ENCODE measurements at places on chromosomes 7 and 10. TPM values are rescaled to one million over a fixed set of nuclear protein-coding genes. Genes with fewer than 3 reads are reported as not detected.
A peak's percentile ranks its signal among the peaks of the same experiment; 100 is the strongest.

DNA sequence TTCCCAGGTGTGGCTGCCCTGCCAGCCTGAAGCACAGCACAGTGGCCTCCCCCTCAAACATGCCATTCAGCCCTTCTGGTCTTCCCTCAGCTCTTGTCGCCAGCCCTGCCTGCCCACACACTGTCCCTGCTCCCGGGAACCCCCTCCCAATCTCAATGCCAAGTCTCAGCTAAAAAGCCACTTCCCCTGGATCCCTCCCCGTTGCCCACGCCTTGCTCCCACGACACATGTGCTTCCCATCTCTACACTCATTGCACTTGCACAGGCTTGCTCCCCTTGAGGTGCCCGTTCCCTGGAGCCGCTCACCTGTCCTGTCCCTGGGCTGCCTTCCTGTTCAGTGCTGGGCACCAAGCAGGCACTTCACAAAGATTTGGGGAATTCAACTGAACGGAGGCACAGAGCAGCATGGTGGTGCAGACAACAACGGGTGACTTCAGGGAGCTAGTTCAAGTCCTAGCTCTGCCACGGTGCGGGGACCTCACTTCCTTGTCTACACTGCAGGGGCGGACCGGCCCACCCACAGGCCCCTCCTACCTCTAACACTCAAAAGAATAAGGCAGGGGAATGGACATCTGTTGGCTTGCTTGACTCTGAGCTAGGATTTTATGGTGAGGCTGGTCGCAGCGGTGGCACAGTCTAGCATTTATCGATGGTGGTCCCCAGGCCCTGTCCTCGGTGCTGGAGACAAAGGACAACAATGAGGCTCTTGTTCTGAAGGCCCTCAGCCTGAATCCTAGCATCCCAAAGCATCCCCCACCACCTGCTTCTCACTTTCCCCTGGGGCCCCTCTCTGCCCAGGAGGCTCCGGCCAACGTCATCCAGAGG, 18.4 kb downstream of the RGS10 start:
- H3K27me3 ChIP-seq: no peaks in the 10 kb centered on the region
- peaks cover 82% of the 10 kb centered on the region for H3K36me3 ChIP-seq
- DNase-seq: no peak
- no peak overlapping the region for H3K4me3 ChIP-seq
- no peak overlapping the region for H3K27ac ChIP-seq

DNA sequence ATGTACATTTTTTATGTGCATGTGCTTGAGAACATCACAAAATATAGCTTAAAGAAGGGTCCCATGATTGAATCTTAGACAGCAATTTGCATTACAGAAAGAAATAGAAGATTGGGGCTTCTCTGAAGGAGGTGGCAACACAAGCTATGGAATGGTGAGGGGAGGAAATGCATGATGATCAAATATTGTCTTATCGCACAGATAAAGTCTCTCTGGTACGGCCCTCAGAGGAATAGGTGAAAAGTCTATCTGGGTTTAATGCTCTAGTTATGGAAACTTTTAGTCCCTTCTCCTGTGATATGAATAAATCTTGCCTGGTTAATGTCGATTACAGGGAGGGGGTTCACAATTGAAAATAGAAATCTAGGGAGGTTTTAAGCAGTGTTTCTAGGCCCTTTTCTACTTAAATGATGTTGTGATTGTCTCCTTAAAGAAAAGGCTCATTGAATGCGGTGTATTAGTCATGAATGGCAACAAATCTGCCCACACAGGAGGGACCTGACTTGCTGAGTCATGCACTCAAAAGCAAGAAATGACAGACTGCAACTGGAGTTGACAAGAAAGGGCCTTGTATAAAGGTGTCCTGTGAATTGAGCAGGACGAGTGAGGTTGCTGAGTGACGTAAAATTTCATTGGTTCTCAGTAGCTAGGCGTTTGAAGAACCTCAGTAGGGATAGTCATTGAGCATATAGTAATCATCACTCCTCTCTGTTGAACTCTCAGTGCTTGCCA, 133.4 kb upstream of the CSTF2T start:
- H3K36me3 ChIP-seq: no peaks in the 10 kb centered on the region
- peaks cover 3% of the 10 kb centered on the region for H3K4me1 ChIP-seq
- no peak overlapping the region for H3K4me3 ChIP-seq
- no peak for DNase-seq

GRCh38 chr7:94481279-94481678, 28.3 kb upstream of the CASD1 start:
- H3K27ac ChIP-seq: no peak overlapping the region
- H3K4me1 ChIP-seq: peaks cover 7% of the 10 kb centered on the region
- H3K4me3 ChIP-seq: no peak overlapping the region
- peaks cover 15% of the 10 kb centered on the region for H3K27me3 ChIP-seq

DNA sequence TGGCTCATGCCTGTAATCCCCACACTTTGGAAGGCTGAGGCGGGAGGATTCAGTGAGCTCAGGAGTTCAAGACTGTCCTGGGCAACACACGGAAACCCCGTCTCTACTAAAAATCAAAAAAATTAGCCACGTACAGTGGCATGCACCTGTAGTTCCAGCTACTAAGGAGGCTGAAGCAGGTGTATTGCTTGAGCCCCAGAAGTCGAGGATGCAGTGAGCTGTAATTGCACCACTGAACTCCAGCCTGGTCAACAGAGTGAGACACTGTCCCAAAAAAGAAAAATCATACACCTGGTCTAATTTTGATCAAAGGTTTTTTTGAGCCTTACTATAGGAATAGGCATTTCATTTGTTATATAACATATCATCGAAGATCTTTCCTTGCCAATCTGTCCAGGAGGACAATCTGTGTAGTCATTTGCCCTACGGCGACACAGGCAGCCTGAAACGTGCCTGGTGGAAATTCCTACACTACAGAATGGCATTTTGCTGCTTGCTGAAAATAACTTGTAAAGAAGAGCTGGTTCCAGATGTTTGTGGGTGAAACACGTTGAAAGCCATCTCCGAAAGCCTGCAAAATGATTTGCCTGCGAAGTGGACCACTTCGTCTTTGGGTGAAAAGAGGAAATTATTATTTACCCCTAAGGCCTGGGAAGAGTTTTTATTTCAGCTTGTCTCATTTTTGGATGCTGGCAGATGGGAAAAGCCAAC, 31.3 kb upstream of the GDI2 start:
- H3K36me3 ChIP-seq: no peaks in the 10 kb centered on the region
- peaks cover 19% of the 10 kb centered on the region for H3K4me1 ChIP-seq
- peak overlapping the region; percentile 47 for H3K27ac ChIP-seq
- peaks cover 2% of the 10 kb centered on the region for H3K27me3 ChIP-seq
- no peak overlapping the region for H3K4me3 ChIP-seq

- H3K4me3 ChIP-seq: peak overlapping the region; percentile 40
- H3K27ac ChIP-seq: peak overlapping the region; percentile 91
- peak; percentile 35 for DNase-seq
- H3K36me3 ChIP-seq: peaks cover 31% of the 10 kb centered on the region
- H3K4me1 ChIP-seq: peaks cover 67% of the 10 kb centered on the region
These were observed 21.1 kb downstream of the FAM53B start for GRCh38 chr10:124722798-124723783.

IGFBP1 gene
- not detected for total RNA-seq

GRCh38 chr7:18624459-18624858, 128.9 kb downstream of the HDAC9 start:
- H3K27me3 ChIP-seq: no peaks in the 10 kb centered on the region
- H3K27ac ChIP-seq: no peak overlapping the region
- no peaks in the 10 kb centered on the region for H3K4me1 ChIP-seq
- no peak for DNase-seq

DNA sequence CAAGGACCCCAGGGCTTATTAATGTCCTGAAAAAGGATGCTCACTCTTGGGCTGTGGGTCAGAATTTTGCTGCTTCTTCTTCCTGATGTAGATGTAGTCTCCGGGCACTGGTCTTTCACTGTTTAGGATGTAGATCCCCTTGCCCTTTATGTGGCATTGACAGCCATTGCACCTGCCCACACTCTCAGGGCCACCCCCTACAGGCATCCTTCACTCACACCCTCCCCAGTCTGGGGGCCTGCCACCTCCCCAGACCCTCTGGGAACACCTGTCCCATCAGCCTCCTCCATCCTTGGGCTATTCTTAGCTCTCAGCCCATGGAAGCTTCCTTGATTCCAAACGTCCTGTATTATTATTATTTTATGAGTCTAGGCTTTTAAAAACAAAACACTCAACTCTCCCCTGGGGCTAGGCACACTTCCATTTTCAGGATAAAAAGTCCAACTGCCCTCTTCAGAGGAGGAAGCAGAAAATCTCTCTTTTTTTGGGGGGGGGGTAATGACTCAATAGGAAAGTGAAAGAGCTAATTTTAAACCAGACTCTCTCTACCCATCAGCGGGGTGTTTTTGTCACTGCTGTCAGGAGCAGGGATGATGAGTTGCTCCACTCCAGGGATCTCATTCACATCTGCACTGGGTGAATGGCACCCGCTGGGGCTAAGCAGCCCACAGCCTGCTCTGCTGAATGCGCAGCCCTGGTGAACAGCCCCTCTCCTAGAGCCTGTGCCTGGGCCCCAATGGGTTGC, 11.5 kb upstream of the KLRG2 start:
- H3K36me3 ChIP-seq: no peaks in the 10 kb centered on the region
- H3K4me3 ChIP-seq: no peak overlapping the region
- H3K27ac ChIP-seq: no peak overlapping the region
- peaks cover 23% of the 10 kb centered on the region for H3K4me1 ChIP-seq
- peak; percentile 17 for DNase-seq

DPCD gene
- 7.2 TPM for total RNA-seq

DNA sequence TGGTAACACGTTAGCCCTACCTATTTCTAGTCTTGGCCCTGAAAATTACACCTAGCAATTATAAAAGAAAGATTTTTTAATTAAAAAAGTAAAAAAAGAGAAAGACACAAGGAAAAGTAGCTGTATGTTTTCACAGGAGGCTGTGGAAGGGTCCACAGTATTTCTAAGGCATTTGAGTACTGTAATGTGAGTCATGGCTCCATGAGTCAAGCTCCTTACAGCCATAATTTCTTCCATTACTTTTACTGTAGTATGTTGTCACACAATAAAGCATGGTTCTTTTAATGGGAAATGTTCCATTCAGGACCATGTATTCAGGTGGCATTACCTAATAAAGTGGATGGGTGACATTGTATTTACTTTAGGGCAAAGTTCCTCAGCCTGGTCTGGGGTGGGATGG, 113.4 kb downstream of the GPR37 start:
- H3K4me3 ChIP-seq: no peak overlapping the region
- no peaks in the 10 kb centered on the region for H3K27me3 ChIP-seq
- H3K4me1 ChIP-seq: peaks cover 6% of the 10 kb centered on the region
- no peak overlapping the region for H3K27ac ChIP-seq
- no peaks in the 10 kb centered on the region for H3K36me3 ChIP-seq

VAX1 gene
- total RNA-seq: not detected

BEND7 gene
- total RNA-seq: not detected

- H3K36me3 ChIP-seq: no peaks in the 10 kb centered on the region
- H3K4me3 ChIP-seq: no peak overlapping the region
- no peaks in the 10 kb centered on the region for H3K27me3 ChIP-seq
- DNase-seq: no peak
- no peak overlapping the region for H3K27ac ChIP-seq
These were observed 185.7 kb downstream of the KCNMA1 start for GRCh38 chr10:77451886-77452285.

DNA sequence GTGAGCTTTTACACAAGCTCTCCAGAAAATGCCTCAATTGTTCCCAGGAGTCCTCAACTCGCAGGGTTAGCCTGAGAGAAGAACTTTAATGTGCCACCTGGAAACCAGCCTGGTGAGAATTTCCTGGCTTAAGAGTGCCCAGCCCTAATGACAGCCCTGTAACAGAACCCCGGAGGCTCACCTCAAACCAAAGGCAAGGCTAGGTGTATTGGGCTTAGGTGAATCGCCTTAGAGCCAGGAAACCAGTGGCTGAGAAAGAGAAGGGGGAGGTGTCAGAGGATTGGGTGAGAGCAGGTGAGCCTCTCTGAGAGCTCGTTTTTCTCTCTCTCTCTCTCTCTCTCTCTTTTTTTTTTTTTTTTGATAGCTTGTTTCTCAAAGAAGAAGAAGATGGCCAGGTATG, 7.3 kb downstream of the OCM2 start:
- no peak for DNase-seq
- no peak overlapping the region for H3K27ac ChIP-seq
- H3K4me3 ChIP-seq: no peak overlapping the region
- H3K27me3 ChIP-seq: peaks cover 2% of the 10 kb centered on the region

MMRN2 gene
- not detected for total RNA-seq

GRCh38 chr7:1531263-1531978, 919 bp downstream of the MAFK start:
- H3K27me3 ChIP-seq: peaks cover 3% of the 10 kb centered on the region
- peaks cover 22% of the 10 kb centered on the region for H3K4me1 ChIP-seq
- peak; percentile 25 for DNase-seq
- peak overlapping the region; percentile 88 for H3K4me3 ChIP-seq
- H3K36me3 ChIP-seq: peaks cover 2% of the 10 kb centered on the region
- H3K27ac ChIP-seq: peak overlapping the region; percentile 87
